Uterine smooth muscle cell (primary cell): ENCODE measurements at places on chromosomes 4 and X. TPM values are rescaled to one million over a fixed set of nuclear protein-coding genes. Genes with fewer than 3 reads are reported as not detected.

The REELD1 gene
- not detected in 2 replicates for total RNA-seq

The MCF2 gene
- total RNA-seq = not detected in 2 replicates

The DRP2 gene
- total RNA-seq = 1.7 and 2.8 TPM in 2 replicates

The TCEAL5 gene
- not detected in 2 replicates for total RNA-seq

The PRMT9 gene
- 12.7 and 14.5 TPM in 2 replicates for total RNA-seq

The SMIM10L2A gene
- 0.11 and 0.50 TPM in 2 replicates for total RNA-seq

The SCOC gene
- 66.4 and 67.1 TPM in 2 replicates for total RNA-seq

The EPGN gene
- total RNA-seq = 1.1 TPM in 1 of 2 replicates, not detected in the other

The SORCS2 gene
- 0.44 and 1.5 TPM in 2 replicates for total RNA-seq

The PPP1R3F gene
- 2.4 and 7.5 TPM in 2 replicates for total RNA-seq

The ITM2A gene
- total RNA-seq = 0.37 and 0.55 TPM in 2 replicates

The CT55 gene
- 0.25 TPM in 1 of 2 replicates, not detected in the other for total RNA-seq

The HTR2C gene
- under 0.01 TPM in 1 of 2 replicates, not detected in the other for total RNA-seq

The RHOXF2B gene
- total RNA-seq = not detected in 2 replicates

The COX7B2 gene
- total RNA-seq = not detected in 2 replicates

The RNF175 gene
- 0.11 and 0.25 TPM in 2 replicates for total RNA-seq

The CTAG1B gene
- not detected in 2 replicates for total RNA-seq
